NCI-H1417 (cell line): ENCODE measurements at places on chromosomes 16 and 17.

DNA sequence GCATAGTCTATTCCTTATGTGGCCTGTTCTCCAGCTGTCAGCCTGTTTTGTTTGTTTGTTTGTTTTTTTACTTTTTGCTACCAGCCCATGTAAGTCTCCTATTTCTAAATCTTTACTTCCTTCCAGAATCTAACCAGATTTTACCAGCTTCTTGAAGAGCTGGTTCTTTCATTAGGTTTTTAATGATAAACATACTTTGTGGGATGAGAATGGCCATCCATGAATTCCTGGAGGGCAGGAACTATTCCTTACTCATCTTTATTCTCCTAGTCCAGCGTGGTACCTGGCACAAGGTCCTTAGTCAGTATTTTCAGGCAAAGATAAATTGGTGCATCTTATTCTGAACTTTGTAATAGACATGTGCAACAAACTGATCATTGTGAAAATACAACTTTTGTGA, 17.3 kb downstream of the RSPRY1 start:
- DNase-seq, result no peak

DNA sequence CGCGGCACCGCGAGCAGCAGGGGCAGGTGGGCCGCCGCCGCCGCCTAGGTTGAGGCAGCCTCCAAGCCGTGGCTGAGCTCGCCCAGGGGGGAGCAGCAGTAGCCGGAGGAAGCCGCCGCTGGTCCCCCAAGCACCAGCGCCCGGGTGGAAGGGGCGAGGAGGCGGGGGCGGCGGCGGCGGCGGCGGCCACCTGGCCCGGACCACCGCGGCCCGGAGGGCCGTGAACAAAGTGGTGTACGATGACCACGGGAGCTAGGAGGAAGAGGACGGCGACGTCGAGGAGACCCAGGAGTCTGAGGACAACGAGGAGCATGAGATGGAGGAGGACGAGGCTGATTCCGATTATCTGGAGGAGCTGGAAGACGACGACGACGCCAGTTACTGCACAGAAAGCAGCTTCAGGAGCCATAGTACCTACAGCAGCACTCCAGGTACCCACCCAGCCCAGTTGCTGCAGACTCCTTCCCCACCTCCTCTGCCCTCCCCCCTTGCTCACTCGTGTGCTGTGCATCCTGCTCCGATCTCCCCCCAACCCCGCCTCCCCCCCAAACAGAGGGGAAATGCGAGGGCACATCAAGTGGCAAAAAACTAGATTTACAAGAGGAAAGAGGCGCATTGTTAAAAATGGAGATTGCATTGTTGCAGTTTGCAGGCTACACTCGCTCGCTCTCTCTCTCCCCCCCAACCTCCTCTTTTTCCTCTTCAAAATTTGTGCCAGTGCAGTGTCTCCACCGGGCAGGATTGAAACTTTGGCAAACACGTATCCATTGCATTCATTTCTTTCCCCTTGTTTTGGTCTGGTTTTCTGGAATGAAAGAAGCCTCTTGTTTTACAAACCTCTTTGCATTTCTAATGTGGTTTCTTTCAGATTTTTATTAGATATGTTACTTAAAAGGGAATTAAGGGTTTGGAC, 41.8 kb upstream of the AMZ2 start:
- DNase-seq, result no peak

DNA sequence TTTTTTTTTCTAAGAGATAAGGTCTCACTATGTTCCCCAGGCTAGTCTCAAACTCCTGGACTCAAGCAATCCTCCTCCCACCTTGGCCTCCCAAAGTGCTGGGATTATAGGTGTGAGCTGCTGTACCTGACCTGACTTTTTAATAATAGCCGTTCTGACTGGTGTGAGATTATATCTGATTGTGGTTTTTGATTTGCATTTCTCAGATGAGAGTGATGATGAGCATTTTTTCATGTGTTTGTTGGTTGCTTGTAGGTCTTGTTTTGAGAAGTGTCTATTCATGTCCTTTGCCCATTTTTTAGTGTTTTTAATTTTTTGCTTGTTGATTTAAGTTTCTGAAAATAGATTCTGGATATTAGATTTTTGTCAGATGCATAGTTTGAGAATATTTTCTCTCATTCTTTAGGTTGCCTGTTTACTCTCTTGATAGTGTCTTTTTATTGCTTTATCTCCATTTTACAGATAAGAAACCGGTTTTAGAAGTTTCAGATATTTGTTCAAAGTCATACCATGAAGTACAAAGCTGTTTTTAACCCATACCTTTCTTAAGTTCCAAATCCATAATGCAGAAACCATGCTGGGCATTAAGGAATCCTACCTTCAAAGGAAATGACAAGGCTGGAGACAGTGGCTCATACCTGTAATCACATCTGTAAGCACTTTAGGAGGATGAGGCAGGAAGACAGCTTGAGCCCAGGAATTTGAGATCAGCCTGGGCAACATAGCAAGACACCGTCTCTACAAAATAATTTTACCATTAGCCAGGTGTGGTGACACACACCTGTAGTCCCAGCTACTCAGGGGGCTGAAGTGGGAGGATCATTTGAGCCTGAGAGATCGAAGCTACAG, 168.4 kb upstream of the TBX2 start:
- DNase-seq, result no peak

DNA sequence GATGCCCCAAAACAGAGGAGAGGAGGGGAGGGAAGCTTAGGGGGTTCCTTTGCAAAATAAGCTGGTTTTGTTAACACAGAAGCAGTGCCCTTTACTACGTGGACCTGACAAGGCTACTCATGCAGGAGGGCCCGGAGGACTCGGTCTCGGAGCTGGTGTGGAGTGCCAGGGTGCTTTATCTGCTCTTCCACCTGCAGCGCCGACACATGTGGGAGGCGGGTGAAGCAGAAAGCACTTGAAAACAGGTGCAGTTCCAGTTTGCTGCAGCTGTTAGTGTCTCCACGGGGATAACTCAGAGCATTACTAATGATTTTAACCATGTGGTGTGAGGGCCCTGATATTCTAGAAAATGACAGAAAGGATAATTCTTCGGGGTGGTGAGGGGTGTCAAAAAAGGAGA, 35.0 kb upstream of the MNT start:
- peak; percentile 86 for DNase-seq

DNA sequence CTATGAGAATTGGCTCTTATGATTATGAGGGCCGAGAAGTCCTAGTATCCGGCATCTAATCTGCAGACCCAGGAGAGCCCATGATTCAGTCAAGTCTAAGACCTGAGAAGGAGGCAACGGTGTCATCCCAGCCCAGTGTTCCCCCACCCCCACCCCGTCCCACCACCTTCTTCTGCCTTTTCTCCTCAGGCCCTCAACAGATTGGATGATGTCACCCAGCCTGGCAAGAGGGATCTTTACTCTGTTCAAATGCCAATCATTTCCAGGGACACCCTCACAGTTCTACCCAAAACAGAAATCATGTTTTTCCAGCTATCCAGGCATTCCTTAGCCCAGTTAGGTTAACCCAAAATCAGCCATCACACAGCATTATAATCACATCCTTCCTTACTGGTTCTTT, 10.0 kb upstream of the GAA start:
- DNase-seq, result no peak

DNA sequence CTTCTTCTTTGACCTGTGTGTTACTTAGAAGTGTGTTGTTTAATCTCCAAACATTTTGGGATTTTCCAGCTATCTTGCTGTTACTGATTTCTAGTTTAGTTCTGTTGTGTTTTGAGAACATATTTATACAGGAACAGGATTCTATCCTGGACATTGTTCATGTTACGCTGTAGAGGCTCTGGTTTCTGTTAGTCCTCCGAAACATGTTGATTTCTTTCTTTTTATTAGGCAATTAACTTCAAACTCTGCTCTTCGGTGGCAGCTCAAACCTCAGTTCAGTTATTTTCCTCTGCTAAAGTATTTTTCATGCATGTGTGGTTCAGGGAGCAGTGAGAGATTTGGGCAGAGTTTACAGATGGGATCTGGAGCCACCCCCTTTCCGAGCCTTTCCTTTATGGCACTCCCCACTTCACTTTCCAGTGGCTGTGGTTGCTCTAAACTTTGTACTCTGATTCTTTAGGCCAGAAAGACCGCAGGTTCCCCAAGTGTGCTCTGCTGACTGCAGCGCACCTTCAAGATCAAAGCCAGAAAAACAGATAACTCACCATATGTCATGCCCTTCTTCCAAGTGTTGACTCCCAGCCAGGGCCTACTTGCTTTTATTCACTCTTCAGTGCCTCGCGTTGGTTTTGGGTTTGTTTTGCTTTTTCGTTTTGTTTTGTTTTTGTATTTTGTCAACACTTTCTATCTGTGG, 77.6 kb upstream of the KSR1 start:
- DNase-seq, result no peak

GRCh38 chr17:8103549-8103948, 14.8 kb downstream of the ALOXE3 start:
- DNase-seq, result no peak

- no peak for DNase-seq
Observed at GRCh38 chr17:2028737-2029136, 1.2 kb upstream of the DPH1 start.

DNA sequence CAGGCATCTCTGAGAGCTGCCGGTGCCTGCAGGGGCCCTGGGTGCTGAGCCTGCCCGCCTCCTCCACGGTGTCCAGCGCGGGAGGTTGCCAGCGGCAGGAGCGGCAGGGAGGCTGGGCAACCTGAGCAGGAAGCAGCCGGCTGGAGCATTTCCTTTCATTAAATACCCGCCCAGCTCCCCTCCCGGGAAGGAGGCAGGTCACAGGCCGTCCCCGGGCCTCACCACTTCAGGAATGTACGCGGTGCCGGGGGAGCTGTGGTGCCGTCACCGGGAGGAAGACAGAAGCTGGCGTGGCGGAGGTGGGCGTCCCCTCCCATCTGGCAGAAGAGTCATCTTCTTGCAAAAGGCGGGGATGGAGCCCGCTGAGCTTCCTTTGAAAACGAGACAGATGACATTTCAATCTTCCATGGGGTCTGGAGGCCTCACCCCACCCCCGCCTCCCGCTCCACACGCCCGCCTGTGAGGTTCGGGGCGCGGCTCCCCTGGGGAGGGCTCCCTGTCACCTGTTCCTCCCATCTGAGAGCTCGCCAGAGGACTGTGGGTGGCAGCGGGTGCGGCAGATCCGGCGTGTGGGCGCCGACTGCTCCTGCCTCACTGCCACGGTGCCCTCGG, 16.0 kb downstream of the SOX8 start:
- peak; percentile 20 for DNase-seq

DNA sequence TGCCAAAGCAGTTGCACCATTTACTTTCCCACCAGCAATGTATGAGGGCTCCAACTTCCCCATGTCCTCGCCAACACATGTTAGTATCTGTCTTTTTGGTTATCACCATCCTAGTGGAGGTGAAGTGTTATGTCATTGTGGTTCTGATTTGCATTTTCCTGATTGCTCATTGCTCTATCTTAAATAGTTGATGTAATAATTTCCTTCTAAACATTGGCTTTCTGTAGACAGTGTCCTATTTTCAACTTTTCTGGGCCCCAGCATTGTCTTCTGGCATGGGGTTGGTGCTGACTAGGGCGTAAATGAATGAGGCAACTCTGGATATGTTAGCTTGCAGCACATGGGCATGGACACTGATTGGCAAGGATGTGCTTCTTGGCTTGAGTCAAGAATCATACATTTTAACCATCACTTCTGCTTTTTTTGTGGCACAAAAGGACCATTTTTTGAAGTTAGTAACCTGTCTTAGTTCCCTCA, 25.1 kb downstream of the PLCG2 start:
- no peak for DNase-seq

DNA sequence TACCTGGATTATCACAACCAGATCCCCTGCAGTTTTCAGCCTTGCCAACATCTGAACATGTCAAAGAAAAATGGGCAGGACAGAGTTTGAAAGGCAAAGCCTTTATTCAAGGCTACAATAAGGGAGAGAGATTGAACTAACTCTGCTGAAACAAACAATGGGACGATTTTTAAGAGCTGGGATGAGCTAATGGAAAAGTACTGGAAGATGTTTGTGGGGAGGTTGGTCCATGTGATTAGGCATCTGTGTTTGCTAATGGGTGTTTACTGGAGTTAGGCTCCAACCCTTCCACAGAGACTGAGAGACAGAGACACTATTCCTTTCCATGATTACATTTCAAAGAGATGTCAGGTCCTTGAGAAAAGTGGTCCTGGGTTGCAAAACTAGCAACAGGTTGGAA, 35.0 kb upstream of the HSBP1 start:
- DNase-seq, result no peak

DNA sequence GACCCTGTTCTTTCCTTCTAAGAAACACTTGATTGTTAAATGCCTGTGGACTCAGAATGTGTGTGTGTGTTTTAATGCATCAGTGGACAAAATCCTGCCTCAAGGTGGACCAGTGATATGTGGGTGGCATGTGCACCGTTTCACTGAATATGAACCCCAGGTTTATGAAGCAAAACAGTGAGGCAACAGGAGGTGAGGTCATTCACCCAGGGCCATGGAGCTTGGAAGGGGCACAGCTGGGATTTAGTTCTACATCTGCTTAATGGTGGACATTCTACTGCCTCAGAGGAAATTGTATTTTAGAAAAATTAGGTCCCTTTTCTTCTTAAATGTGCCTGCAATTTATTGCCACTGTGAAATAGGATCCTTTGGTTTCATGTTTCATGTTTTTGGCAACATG, 549.5 kb upstream of the EEF2KMT start:
- DNase-seq, result no peak

- peak; percentile 46 for DNase-seq
Observed at GRCh38 chr17:81683208-81683583, 401 bp downstream of the ARL16 start.

- no peak for DNase-seq
Observed at GRCh38 chr16:15507301-15507958, 73.0 kb downstream of the BMERB1 start.

DNA sequence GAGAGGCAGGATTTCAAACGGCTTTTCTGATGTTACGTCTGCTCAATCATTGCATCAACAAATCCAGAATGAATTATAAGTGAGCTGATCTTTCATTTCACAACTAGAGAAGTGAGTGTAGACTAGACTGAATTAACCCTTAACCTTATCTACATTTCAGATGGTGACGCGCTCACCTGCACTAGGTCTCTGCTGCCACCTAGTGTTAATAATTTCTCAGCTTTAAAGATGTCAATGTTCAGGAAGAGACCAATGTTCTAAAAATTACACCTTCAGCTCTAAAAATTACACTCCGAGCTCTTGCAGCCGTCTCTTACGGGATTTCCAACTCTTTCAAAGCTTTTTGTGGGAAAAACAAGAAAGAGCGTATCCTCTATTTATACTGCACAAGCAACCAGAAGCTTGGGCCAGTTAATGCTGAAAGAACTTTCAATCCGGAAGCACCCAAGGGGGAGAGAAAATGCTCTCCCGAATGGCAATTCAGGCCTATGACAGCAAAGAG, 88.2 kb upstream of the FA2H start:
- DNase-seq, result peak; percentile 16

DNA sequence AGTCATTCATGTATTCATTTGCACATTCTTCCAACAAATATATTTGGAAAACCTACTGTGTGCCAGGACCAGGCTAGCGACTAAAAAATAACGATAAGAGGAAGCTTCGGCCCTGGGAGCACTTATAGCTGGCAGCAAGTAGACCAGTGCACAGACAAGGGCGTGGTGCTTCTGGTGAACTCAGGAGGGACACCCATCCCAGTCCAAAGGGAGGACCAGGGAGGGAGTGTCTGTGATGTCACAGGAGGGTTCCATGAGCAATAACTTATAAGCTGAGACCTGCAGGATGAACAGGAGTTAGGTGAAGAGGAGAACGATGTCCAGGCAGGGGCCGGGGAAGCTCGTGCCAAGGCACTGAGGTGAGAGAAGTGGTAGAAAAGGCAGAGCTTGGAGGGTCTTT, 17.4 kb upstream of the PHOSPHO1 start:
- DNase-seq, result no peak
